ENCODE measurements at places on chromosomes 2 and 18.

- no peak for DNase-seq
Measured at GRCh38 chr18:37361335-37362157, 204.1 kb downstream of the CELF4 start.

DNA sequence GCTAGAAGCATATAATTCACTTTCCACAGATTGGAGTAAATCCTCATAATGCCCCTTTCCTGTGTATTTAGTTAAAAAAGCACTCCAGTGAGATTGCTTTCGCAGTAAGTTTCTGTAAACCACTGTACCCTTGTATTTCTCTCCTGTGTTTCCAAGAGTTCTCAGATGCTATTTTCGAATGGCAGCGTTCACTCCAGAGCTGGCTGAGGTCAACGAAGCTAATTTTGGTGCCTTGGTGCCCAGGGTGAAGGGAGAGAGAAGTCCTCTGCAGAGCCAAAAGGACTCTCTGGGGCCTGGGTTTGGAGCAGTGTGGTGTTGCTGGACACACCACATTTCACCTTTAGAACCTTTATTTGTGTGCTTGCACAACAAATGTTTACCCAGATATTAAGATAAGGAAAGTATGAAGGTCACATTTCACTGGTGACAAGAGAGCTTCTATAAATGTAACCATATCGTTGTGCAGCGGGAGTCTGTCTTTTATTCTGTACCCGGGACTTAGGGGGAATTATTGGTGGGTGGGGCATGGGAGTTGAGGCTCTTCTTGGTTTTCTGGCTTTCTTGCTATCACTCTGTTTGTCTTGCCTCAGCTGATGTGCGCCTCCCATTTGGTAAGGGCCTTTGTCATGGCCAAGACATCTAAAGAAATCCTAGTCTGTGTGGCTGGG lies 9.9 kb downstream of the EPAS1 start:
- DNase-seq, result no peak

DNA sequence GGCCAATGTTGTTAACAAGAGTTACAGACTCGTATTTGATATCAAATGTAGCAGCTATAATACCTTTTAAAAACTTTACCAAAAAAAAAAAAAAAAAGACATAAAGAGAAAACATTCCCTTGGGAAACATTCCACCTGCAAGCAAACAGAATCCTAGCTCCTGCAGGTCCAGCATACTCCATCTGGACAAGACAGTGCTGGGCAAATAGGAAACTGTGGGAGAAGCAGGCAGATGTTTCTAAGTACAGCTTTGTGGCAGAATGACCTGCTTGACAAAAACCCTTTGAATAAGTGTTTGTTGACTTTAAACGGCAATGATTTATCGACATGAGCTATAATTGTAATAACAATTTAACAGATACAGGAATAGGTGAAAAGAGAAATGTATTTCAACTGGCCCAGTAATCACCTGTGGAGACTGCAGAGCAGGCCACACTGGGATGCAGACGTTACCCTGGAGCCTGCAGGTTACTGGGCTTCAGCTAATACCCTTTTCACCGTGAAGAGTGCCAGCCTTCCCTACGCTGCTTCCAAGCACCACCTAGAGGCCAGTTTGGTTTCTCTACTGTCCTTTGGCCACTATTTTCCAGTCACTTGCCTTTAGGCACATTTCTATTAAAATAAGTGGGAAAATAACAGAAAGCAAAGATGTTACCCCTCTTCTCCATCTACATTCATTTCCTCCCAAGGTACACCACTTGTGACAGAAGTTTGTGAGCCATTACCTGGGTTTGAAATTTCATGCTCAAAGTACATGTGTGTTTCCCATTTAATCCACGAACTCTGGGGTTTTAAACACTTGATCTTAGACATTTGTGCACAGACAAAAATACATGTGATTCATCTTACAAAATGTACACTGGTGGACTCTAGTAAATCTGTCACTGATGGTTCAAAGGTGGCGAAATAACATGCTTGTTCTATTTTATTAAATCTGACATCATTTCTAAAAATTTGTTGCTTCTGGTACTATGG lies 96.9 kb upstream of the ZNF397 start:
- DNase-seq, result peak; percentile 55

DNA sequence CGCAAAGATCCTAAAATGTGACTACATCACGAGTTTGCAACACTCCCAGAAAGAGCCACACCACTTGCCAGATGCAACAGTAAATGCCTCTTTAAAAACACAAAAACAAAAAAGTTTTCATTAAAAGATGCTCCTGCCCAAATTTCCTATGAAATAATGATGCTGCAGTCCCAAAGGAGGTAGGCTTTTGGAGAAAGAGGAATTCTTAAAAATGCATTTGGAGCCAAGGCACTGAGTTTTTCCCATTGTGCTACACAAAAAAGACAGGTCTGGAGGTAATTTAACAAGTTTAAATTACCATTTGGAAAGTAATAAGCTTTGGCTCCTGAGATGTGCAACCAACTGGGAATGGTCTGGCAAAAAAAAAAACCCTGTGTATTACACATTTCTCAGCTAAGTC lies 145.0 kb downstream of the PID1 start:
- DNase-seq, result no peak

DNA sequence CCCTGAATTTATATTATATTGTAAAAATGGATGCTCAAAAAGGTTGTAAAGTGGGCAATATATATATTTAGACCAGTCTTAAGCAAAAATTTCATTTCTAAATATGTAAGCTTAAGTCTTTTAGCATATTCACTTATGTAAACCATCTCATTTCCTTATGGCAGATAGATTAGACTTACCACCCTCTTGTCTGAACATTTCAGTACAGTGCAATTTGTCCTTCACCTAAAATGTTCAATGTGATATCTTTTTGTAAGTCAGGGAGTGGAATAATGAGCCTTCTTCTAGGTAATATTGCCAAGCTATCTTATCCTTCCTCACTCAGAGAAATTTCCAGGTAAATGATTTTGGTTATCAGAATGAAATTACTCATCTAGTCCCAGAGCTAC lies 92.3 kb downstream of the KLF7 start:
- DNase-seq, result no peak

- no peak for DNase-seq
Measured at GRCh38 chr2:171034315-171034714, 105.3 kb downstream of the GORASP2 start.

- DNase-seq, result no peak
Measured at GRCh38 chr2:164515030-164515429, 106.3 kb downstream of the GRB14 start.
